ENCODE measurements at places on chromosomes 11 and 22.

DNA sequence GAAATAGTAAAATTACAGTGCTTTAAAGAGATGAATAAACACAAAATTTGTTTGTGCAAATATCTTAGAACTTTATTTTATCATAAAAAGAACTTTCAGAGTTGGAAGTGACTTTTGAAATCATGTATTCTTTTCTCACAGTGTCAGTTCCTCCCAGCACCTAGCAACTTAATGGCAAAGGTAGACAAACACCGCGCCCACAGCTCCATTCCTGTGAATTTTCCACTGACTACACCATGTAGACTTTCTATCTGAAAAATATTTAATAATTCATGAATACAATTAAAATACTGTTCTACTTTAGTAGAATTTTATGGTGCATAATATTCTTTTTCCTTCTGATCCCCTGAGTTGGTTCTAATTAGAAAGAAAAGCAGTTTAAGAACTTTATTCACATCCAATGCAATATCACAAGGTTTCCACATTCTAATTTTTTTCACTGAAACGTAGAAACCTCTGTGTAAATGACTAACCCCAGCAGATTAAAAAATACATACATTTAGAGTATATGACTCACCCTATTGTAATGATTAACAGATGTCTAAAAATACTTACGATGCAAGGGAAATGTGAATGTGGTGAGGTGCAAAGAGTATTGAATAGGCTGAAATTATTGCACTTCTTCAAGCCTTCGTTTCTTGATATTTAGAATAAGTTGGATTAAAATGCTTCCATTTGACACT, 218.2 kb upstream of the CCDC179 start:
- DNase-seq = peak; percentile 2

GRCh38 chr11:104090767-104091166, 54.3 kb downstream of the DDI1 start:
- DNase-seq = no peak

DNA sequence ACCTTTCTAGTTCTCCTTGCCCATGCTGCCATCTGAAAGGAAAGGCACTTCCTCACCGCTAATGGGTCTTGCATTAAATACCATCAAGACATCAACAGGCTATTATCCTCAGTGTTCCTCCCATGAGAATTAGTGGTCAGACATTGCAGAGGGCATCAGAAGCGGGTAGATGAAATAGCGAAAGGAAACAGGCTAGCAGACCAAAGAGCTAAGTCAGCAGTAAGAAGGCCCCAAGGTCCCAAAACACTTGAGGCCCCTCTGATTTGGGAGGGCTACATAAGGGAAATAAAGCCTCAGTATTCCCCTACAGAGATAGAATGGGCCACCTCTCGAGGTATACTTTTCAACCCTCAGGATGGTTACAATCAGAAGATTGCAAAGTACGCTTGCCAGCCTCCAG, 12.9 kb downstream of the KCNJ11 start:
- DNase-seq = no peak

- DNase-seq = no peak
These were observed 6.3 kb upstream of the CTSD start for GRCh38 chr11:1770061-1770460.

DNA sequence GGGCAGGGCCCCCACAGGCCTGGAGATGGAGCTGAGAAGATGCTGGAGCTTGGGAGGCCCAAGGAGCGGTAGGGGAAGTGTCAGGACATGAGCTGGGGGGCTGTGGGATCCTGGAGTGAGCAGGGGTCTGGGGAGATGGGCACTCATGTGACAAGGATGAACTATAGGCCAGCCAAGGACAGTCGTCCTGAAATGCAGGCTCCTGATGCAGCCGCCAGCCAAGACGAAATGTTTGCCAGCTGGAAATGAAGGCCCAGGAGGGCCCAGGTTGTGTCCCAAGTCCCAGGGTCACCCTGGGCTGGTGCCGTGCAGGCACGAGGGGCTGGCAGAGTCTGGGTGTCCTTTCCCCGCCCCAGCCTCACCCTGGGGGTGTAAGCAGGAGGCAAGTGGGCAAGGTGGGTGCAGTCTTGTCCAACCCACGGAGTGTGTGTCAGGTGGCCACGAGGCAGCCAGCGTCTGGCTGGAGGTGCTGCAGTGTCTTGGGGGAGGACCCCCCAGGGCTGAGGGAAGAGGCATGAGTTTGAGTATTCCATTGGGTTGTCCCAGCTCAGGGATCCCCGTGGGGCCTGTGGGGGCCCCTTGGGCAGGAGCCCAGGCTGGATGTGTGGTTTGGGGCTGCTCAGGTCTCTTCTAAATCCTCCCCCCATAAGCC, 21.4 kb downstream of the MRGPRG start:
- no peak for DNase-seq

Measured in fibroblast of the aortic adventitia (primary cell).